ENCODE measurements at places on chromosomes 2 and 18.
A peak's percentile ranks its signal among the peaks of the same experiment; 100 is the strongest.

GRCh38 chr2:22897428-22897827, 487.6 kb upstream of the KLHL29 start:
- no peak for DNase-seq

GRCh38 chr2:236552581-236553363, 16.9 kb upstream of the ACKR3 start:
- no peak for DNase-seq

DNA sequence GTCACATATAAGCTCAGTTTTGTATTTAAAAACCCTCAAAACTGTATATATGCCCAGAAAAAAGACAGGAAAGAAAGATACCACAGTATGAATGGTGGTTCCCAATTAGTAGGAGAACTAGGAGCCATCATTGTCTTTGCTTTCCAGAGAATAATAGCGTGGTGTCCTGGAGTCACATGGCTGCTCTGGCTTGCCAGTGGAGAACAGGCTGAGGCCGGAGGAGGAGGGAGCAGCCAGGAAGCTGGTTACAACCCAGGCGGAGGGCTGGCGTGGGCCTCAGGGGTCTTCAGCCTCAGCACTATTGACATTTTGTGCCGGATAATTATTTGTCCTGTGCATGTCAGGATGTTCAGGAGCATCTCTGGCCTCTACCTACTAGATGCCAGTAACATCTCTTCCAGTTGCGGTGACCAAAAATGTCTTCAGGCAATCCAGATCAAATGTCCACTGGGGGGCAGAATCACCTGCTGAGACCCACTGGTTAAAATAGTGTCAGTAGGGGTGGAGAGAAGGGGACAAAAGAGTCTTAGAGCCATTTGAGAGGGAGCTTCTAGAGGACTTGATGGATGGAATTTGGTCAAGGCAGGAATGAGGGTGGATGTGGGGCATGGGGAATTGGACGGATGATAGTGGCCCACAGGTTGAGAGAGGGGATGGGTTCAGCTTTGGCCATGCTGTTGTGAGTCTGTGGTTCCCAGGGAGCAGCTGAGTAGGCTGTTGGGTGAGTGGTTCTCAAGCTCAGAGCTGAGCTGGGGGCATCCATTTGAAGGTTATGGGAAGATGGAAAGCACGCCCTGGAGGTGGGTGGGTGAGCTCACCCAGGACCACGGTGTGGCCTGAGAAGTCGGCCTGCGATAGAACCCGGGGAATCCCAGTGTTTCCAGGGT, 144.9 kb downstream of the AGAP1 start:
- no peak for DNase-seq

DNA sequence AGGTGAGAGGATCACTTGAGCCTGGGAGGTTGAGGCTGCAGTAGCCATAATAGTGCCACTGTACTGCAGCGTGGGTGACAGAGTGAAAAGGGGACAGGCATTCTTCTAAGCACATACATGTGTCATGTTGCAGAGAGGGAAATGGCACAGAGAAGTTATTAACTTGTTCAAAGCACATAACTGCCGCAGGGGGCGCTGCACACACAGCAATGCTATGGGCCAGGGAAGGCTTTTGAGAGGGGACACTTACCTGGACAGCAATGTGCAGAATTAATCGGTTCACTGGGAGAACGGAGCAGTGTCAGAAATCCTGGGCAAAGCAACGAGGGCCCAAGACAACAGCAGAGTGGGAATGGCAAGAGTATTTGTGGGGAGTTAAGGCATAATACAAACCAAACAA, 2.4 kb downstream of the SCYGR8 start:
- DNase-seq = no peak

DNA sequence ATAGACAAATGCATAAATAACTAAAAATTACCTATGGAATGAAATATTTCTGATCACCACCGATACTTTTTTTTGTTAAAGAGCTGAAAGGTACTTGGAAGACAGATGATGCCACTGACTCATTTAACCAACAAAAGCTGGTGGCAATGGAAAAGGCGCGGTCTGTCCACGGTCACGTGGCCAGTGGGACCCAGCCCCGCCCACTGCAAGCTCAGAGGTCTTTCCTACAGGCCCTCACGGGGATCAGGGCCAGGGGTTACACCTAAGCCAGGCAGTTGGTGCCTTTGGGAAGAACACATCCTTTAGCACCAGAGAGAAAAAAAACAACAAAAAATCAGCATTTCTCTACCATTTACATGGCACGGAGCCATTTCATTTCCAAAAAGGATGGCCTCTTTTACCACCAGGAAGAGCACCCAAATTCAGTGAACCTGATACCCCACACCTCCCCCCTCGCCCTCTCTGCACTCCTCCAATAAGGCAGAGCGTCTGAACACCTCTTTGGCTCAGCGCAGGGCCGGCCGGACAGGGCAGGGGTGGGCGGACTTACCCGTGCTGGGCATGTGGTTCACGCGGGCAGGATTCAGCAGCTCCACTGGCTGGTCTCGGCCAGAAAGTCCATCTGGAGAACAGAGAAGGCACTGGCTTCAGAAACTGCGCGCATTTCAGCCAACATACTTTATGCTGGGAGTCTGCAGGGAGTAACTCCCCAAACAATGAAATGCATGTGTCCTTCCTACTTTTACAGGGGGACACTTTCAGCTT, 164.6 kb downstream of the HDAC4 start:
- no peak for DNase-seq

DNA sequence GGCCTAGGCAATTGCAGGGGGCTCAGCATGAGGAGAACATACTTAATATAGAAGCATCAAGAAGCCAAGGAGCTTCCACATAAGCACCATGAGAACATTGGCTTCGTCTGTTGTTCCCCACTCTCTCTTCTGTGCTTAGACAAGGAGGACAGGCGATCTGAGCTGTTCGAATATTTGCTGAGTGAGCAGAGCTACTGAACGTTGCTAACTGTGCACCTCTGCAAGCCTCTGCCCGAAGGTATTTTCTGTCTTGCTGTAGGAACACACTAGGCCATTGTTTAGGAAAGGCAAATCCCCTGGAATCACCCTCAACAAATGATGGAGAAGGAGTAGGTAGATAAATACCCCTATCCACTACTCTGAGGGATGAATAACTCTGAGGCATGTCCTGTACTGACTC, 813.8 kb downstream of the DCC start:
- DNase-seq = no peak

DNA sequence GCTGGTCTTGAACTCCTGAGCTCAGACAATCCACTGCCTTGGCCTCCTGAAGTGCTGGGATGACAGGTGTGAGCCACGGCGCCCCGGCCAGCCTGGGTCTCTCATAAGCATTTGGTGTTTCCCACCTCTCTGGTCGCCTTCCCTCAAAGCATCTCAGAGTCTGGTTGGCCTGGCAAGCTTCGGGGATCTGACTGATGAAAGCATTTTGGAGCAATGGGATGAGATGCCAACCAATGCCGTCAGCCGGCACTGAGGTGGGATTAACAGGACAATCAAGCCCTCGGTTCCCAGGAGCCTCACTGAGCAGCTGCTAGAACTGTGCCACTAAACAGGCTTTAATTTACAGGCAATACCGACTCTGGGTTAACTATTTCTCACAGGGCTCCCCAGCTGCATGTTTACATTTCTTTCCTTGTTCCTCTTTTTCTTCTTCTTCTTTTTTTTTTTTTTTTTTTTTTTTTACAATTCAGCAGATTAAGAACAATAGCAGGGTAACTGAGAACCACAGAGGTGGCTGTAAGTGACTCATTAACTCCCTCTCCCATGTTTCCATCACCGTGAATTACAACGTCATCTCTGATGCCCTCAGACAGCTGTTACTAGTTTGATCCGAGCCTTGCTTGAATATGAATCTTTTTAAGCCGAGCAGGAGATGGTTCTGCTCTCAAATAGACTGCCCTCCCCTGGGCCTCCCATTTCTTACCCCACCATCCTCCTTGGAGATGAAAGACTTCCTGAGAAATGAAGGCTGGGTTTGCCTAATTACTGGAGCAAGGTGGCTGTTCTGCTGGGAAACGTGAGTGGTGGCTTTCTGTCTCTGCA, 37.9 kb downstream of the ODC1 start:
- DNase-seq = peak; percentile 33

DNA sequence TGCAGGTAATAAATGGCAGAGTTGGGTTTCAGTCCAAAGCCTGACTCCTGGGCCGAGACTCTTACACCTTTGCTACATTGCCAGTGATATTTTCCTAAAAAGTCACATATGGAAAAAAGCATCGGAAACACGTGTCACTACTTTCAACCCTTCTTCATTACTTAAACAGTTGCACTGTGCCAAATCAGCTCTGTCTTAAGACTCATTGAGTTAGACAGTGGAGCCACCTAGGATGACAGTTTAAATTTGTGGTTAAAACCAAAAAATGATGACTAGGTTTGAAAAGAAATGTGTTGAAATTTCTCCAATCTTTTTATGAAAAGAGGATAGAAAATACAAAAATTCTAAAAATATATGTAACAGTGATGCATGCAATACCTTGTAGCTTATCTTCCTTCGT, 97.5 kb downstream of the TMEM247 start:
- no peak for DNase-seq

- peak; percentile 68 for DNase-seq
Observed at GRCh38 chr18:10560452-10561045, 34.7 kb downstream of the NAPG start.

- DNase-seq = peak; percentile 47
Observed at GRCh38 chr18:63848159-63848558, 39.3 kb upstream of the SERPINB2 start.

DNA sequence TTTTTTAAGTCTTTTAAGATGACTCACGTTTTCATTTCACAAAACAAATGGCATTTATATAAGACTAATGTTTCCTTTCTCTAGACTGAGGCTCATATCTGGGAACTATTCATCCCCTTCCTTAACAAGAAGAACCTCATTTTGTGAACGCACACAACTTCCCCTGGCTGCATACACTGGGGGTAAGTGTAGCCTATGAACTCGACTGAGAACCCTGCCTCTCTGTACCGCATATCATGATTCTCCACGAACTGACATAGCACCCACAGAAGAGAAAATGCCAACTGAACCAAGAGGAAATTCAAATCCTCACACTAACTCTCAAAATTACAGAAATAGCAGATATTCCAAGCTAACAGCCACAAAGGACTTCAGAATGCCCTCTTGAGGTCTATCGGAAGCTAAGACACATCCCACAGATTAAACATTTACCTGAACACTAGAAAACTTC, 236.7 kb downstream of the TCF4 start:
- DNase-seq = no peak

DNA sequence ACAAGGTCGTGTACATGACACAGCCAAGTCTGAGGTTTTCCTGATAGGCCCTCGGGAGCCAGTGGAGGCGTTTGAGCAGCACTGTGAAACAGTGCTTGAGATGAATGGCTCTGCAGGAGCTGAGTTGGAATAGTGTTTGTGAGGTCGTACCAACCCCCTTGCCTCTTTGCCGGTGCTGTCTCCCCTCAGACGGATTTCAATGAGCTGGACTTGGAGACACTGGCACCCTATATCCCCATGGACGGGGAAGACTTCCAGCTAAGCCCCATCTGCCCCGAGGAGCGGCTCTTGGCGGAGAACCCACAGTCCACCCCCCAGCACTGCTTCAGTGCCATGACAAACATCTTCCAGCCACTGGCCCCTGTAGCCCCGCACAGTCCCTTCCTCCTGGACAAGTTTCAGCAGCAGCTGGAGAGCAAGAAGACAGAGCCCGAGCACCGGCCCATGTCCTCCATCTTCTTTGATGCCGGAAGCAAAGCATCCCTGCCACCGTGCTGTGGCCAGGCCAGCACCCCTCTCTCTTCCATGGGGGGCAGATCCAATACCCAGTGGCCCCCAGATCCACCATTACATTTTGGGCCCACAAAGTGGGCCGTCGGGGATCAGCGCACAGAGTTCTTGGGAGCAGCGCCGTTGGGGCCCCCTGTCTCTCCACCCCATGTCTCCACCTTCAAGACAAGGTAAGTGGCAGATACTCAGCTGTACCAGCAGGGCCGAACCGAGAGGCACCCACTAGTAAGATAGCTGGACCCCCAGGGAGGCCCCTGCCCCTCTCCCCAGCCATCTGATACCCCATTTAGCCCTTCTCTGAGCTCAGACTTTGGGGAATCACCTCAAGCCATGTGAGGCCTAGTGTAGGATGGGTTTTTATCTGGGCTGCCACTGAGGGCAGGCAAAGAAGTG, 83.1 kb downstream of the EPAS1 start:
- no peak for DNase-seq

DNA sequence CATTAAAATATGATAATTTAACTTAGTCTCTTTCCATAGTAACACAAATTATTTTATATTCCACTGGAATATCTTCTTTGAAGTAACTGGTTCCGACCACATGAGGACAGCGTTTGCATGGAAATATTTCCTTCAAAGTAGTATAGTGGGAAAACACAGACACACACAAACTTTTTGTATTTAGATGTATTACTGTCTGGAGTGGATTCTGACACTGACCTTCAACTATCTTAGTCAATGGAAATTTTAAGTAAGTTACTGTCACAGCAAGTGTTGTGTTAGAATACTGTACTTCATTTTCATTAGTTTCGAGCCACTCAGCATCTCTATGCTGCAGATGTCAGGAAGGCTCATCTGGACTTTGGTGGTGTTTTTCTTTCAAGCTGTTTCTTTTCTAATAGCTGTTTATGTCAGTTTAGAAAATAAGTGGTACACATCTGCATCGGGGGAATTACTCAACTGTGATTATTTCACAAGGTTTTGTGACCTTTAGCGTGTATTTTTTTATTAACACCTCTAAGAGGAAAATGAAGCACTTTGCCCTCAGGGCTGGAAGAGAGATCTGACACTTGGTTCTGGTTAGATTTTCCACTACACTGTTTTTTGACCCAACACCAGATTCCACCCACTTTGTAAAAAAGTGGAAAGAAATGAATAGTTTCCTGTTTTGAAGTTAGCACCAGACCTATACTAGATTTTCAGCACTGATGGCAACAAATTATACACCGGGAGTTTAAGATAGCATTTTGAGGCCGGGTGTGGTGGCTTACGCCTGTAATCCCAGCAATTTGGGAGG, 18.9 kb upstream of the THOC1 start:
- DNase-seq = no peak

DNA sequence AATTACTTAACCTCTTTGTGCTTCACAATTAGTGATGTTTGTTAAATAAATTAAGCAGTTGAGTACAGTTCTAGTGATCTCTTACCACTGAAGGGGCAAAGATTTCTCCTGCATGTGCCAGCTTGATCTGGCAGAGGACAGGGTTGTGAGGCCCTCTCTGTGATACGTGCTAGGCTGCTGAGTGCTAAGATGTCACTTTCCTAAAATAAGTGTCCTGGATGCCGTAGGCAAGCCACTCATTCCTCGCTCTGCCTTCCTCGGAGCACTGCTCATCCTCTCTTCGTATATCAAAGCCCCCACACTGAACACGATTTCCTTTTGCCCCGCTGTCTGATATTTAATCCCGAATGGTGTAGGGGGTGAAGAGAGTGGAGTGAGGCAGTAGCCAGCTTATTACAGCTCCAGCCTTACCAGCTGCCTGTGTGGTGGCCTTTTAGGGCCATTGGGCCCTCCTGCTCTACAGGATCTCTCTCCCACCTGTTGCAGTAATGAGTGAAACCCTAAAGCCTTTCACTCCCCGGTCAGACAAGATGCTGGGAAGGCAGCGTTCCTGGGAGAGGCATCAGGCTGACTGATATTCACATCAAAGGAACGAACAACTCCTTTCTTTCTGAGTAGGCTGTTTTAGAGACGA, 40.5 kb downstream of the PTPRM start:
- DNase-seq = no peak
